Type B pancreatic cell (in vitro differentiated cells): ENCODE measurements at places on chromosomes 2 and 18. TPM values are rescaled to one million over a fixed set of nuclear protein-coding genes. Genes with fewer than 3 reads are reported as not detected.

Gene FOXD4L1
- total RNA-seq: 0.48 TPM in 1 of 2 replicates, not detected in the other

GRCh38 chr2:24613154-24613814 is 122.2 kb downstream of the NCOA1 start:
- no peak for DNase-seq

DNA sequence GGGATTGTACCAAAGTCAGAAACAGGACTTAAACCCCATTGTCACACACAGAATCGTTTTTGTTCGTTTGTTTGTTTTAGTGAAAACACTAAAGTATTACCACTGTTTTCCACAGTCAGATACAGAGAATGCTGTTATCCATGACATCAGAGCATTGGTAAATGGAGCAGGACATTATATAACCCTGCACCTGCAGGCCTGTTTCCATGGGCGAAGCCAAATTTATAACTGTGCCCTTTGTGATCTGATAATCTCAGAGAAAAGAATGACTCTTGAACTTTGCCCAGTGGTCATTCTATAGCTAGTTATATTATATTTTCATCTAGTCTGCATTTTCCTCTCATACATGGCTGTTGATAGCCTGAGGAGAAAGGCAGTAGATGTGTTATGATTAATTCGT is 217.6 kb downstream of the TMEM182 start:
- no peak for DNase-seq

DNA sequence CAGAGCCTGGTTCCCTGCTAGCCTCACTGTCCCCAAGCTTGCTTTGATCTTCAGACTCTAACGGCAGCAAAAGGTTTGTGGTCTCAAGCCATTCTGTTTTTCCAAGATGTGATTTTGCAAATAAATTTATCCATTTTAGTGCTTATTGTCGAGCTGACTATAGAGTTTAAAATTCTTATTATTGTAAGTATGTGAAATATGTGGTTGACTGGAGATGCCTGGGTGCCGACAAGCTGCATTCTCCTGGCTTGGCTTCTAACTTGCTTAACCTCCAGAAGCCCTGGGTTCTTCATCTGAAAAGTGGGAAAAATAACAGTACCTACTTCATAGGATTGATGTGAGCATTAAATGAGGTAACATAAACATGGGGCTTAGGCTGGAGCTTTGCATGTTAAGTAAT is 9.9 kb upstream of the EDAR start:
- DNase-seq: no peak

- DNase-seq: no peak
Measured at GRCh38 chr2:159251296-159252173, 35.0 kb downstream of the WDSUB1 start.

- DNase-seq: no peak
Measured at GRCh38 chr2:159187106-159187505, 99.4 kb downstream of the WDSUB1 start.

GRCh38 chr2:84855731-84856130 is 25.2 kb downstream of the TRABD2A start:
- DNase-seq: no peak

DNA sequence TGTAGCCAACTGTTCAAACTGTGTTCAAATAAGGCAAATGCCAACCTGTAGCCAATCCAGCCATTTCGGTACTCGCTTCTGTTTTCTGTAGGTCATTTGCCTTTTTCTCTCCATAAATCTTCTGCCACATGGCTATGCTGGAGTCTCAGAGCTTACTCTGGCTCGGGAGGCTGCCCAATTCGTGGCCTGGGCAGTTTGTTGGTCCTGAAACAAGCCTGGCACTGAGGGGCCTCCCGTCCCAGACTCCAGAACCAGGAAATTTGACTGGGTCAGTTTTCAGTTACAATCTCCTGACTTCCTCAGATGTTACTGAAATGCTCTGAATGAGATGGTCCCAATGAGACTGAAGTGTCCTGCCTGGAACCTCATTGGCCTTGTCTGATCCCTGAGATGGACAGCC is 120.8 kb upstream of the NPAS2 start:
- no peak for DNase-seq

DNA sequence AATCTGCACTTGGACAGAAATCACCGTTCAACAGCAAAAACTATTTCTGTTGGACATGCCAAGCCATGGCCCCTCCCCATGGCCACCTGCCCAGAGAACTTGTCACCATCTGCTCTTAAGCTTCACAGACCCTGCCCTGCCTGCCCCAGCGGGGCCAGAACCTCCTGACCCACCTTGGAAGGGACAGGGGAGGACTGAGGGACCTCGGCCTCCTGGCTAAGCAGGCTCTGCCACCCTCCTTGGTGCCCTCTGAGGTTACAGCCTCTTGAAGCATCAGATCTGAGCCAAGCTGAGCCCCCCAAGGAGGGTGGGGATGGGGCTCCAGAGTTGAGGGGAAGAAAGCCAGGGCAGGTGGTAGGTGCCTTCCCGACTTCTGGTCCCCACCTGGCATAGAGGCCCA is 6.5 kb downstream of the TEX261 start:
- DNase-seq: peak; percentile 37

- no peak for DNase-seq
Measured at GRCh38 chr2:227099340-227099739, 64.7 kb downstream of the COL4A4 start.

Gene RNU2-63P
- 4.9 and 18.8 TPM in 2 replicates for total RNA-seq

GRCh38 chr2:108436976-108437375 is 12.0 kb upstream of the GCC2 start:
- DNase-seq: no peak

DNA sequence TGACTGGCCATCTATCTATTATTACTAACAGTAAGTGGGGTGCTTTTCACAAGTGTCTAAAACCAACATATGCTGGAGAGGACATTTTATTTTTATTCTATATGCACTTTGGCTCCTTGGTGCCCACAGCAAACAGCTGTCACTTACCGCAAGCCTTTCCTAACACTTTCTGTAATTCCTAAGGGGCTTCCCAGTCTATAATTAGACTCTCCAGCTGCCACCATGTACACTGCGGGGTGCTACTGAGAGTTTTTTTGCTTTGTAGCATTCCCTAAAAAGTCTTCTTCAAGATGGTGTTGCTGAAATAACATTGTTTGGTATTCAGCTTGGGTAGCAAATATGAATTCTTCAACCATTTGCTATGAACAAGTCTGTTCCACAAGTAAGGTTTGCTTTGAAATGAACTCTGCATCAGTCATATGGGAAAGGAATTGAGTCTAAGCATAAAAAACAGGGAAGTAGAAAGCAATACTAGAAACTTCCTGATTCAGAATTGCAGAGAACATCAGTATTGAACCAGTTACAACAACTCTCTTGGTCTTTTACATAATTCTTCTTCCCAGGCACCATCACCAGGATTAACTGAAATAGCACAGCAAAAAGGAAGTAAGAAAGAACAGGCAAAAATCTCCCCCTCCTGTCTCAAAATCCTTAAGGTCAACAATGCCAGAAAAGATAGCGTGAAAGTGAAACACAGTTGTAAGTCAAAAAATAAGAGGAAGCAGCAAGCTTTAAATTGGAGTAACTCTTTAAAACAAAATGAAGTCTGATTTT is 28.6 kb downstream of the EPB41L3 start:
- DNase-seq: no peak

DNA sequence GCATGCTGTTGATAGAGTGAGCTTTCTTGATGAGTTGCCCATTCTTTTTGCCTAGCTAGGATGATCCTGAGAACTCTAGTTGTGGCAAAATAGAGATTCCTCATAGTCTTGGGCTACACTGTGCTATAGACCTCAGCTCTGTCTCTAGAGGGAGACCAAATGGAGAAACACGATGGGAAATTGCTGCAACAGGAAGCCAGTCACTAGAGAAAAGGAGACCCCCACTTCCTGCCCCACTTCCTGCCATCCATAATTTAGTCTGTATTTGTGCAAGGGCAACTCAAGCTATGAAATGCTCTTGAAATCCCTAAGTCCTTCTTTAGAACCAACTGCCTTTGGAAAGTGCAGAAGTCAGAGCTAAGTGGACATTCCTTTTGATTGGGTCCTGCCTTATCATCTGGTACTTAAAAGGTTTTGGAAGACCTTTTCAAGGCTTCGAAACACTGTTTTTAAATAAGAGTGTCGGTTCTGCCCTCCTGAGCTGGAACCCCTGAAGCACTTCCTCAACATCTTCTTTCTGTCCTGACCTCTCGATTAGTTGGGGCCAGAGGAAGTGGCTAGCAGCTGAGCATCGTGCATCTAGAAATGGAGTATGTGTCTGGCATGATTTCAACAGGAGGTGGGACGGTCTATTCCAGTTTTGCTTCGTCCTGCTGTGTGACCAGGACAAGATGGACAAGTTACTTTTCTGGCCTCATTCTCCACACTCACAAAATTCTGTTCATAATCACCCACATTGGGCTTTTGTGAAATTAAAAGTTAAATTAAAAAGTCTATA is 8.6 kb upstream of the KCNE4 start:
- DNase-seq: no peak

DNA sequence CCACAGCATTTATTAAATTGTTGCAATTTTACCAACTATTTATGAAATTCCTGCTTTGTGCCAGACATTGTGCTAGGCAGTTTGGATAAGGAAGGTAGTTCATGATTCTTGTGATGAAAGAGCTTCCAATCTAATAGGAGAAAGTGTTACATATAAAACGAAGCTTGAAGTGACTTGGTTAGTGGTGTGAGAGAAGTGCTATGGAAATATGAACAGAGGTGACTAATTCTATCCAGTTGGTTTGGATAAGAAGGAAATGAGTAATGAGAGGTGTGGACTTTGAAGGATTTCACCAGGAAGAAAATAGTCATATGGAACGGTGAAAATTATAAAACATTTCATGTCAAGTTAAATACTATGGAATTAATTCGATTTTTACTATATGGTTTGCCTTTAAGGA is 48.6 kb downstream of the EML6 start:
- no peak for DNase-seq

DNA sequence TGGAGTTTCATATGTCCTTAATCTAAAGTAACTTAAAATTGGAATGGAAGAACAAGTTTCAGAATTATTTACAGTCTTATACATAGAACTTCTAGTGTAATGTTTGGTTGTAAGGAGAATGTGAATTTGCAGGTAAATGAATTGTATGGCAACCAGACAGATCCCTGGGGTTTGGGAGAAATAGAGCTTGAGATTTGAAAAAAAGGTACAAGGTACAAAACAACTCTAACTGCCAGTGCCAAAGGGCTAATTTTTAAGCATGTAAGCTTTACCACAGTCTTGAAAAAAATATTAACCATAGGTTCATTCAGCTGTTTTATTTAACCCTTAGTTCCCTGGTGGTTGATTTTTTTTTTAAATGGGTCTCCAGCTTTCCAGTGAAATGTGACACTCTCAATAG is 103.3 kb downstream of the ICA1L start:
- DNase-seq: no peak

GRCh38 chr2:239443666-239444567 is 43.1 kb upstream of the HDAC4 start:
- DNase-seq: no peak

- no peak for DNase-seq
Measured at GRCh38 chr18:1048032-1048431, 143.4 kb downstream of the ADCYAP1 start.

- DNase-seq: no peak
Measured at GRCh38 chr2:181895818-181896217, 4.3 kb downstream of the ITPRID2 start.

Gene FAM110C
- total RNA-seq: 2.3 and 2.6 TPM in 2 replicates
